ENCODE measurements at places on chromosomes 1 and 21.

GRCh38 chr1:201022820-201023516 lies 546 bp downstream of the KIF21B start:
- DNase-seq = no peak

DNA sequence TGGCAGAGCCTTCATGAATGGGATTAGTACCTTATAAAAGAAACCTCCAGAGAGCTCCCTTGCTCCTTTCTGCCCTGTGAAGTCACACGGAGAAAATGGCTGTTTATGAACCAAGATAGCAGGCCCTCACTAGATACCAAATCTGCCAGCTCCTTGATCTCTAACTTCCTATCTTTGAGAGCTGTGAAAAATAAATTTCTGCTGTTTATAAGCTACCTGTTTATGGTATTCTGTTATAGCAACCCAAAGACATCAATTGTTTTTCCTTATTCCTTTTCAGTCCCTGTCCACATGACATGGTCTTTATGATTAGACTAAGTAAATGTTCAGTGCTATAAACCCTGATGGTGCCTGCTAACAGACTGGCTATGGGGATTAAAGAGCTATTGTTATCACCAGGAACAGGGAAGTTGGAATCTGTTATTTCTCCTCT lies 9.7 kb upstream of the STIL start:
- no peak for DNase-seq

GRCh38 chr1:28010969-28011368 lies 51.2 kb downstream of the XKR8 start:
- DNase-seq = no peak

DNA sequence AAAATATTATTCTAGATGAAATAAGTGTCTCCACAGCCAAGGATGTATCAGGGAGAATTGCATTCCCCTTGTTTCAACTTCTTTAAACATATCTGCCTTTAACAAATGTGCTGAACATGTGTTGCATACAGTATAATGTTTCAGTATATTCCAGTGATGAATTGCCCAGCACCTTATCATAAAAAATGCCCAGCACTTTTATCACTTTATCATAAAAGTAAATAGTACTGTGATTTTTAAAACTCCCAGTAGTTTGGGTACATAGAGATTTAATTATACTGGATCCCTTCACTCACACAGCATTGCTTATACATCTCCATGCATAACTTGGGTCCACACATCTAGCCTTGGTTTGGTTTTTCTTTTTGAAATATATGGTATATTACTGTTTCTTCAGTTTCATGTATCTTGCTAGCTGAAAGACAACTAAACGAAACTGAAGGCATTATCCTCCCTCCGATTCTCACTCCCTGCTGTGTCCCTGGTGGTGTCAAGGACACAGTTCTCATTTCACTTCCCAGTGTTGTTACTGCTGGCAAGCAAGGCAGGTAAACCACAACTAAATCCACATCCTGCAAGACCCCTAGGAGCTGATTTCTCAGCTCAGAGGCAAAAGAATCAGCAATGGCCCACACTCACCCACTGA lies 118.2 kb upstream of the SLC44A3 start:
- DNase-seq = no peak

DNA sequence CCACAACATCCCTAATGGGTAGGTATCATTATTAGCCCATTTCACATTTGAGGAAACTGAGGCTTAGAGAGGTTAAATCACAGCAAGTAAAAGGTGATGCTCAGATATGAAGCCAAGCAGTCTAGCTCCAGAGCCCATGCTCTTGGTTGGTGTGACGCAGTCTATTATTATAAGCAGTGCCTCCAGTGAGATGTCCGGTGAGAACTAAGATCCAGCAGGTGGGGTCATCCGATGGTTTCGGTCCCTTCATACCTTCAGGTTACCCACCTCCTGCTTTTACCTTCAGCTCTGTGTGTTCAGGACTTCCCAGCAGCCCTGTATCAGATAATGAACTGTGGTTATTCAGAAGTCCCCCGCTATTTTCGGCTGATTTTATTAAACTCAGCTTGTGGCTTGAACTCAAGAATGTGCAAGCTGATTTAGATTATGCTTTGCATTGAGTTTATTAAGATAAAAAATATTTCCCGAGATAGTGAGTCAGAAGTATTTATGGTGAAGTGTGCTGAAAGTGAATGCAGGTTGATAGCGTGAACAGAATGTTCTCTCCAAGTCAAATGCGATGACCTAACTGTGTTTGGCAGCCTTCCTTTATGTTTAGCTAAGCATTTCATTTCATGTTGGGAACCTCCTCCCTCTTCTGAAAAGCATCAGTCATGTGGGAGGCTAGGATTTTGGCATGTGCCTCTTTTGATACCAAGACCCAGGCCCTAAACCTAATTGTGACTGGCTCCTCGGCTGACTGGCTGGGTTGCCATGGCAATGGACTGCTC lies 160.9 kb upstream of the UBE2U start:
- no peak for DNase-seq

- DNase-seq = peak; percentile 81
Observed at GRCh38 chr1:173476665-173477285, 360 bp upstream of the PRDX6 start.
